ENCODE measurements at places on chromosomes 5 and 9.

DNA sequence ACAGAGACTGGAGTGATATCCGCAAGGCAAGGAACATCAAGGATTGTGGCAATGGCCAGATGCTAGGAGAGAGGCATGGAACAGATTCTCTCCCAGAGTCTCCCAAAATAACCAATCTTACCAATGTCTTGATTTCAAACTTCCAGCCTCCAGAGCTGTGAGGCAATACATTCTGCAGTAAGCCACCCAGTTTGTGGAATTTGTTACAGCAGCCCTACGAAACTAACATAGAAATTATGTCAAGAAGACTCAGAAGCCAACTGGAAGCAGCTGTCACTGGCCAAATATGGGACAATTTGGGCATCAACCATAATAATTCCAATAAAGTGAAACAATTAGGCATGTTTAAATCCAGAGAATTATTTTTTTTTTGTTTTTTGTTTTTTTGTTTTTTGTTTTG is 271.1 kb downstream of the NDUFS4 start:
- DNase-seq = no peak

DNA sequence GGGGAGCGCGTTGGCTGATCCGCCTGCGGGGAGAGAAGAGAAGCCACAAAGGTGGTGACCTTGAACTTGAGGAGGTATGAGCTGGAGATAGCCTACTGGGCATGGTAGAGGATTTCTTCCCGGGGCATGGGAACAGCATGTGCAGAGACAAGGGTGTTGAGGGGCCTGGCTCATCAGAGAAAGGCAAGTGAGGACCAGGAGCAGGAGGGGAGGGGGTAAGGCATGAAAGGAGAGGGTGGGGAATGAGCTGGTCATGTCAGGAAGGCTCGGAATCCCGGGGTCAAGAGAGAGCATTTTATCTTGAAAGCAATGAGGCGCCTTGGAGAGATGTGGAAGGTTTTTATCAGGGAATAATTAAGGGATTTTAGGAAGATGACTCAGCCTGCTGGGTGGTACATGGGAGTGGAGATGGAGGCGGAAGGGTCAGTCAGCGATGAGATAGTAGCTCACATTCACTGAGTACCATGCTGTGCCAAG is 121.1 kb downstream of the LHX2 start:
- DNase-seq = no peak

DNA sequence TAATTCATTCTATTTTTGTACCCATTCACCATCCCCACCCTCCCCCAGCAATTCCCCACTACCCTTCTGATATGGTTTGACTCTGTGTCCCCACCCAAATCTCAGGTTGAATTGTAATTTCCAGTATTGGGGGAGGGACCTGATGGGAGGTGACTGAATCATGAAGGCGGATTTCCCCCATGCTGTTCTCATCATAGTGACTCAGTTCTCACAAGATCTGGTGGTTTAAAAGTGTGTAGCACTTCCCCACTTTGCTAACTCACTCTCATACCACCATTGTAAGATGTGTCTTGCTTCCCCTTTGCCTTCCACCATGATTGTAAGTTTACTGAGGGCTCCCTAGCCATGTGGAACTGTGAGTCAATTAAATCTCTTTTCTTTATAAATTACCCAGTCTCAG is 25.9 kb upstream of the TESK1 start:
- DNase-seq = no peak

- DNase-seq = no peak
Observed at GRCh38 chr9:127562841-127563401, 49.2 kb upstream of the STXBP1 start.

DNA sequence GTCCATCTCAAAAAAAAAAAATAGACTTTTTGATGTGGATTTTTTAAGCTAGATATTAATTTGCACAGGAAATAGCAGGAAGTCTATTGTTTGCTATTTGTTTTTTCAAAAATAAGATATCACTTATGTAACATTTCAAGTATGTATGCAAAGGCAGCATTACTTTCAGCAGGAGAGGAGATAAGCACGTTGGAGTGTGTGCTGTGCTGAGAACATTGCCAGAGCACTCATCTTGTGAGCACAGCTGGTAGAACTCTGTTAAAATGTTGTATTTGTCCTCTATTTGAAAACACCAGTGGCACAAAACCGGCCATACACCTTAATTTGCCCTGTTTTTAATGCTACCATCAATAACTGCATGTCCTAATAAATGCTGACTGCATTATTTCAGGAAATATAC is 1061.9 kb upstream of the CDH18 start:
- no peak for DNase-seq

DNA sequence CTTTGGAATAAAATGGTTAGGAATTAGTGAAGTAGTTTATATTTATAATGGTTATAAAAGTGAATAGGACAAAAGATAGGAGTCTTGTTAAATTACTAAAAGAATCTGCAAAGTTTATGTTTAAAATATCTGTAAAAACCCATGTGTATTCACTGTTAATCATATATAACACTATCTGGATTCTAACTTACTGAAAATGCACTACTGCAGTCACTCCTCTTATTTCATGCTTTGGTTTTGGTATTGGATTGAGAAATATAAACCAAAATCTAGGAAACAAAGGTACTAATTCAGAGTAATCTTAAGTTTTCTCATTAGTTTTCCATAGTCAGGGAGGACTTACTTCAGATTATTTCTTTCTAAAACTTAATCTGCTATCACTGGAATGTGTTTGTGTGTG is 49.5 kb downstream of the ST8SIA4 start:
- DNase-seq = no peak

GRCh38 chr5:134175921-134176510 is 734 bp downstream of the SKP1 start:
- DNase-seq = peak; percentile 13

DNA sequence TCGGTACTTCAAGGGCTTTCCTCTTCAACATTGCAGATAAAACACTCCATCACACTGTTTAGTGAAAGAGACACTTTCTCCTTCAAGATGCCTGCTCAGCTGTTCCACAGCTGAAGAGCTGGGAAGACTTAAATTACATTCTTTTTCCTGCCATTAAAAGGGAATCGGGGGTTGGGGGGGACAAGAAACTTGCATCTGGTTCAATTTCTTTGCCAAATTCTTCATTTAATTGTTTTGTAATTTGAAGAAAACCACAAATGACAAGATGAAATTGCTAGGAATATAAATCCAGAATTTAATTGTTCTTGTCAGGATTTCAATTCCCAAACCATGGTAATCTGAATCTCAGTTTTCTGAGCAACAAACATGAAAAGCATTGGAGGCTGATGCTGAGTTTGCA is 478.3 kb downstream of the EBF1 start:
- no peak for DNase-seq

GRCh38 chr5:125372694-125373631 is 626.5 kb upstream of the ZNF608 start:
- no peak for DNase-seq

DNA sequence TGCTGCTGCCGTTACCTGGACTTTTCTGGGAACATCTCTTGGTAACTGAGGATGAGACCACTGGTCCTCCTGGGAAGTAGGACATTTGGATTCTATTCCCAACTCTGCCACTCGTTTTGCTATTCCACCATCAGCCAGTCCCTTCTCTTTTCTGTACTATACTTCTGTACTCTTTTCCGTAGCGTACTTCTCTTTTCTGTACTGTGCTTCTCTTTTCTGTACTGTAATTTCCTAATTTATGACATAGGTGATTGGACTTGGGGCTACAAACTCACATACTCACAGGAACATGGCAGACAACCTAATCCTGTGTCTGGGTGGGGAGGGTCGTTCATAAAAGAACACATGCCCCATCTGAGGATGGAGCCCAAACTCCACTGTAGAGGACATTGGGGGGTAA is 335.3 kb upstream of the PANK3 start:
- DNase-seq = no peak

- DNase-seq = no peak
Observed at GRCh38 chr9:119861842-119862241, 492.6 kb upstream of the BRINP1 start.

- DNase-seq = no peak
Observed at GRCh38 chr9:132749306-132749705, 79.0 kb downstream of the GTF3C4 start.

- DNase-seq = no peak
Observed at GRCh38 chr5:84403773-84404172, 19.1 kb upstream of the EDIL3 start.

DNA sequence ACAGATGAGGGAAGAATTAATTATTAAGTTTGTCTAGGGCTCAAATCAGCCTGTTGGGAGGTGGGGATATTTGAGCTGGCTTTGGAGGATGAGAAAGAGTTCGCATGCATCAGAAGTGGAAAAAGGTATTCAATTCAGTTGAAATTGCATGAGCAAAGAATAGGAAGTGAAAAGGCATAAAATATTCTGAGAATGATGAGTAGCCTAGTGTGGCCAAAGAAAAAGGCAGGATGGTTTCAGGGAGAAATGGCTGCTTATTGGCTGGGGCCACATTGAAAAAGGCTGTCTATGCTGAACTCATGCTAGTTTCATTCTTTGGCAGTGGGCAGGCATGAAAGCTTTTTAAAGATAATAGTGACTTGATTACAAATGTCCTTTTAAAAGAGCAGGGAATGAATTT is 235.4 kb upstream of the RIOK2 start:
- no peak for DNase-seq

GRCh38 chr9:72952914-72953313 is at the start of gene ALDH1A1:
Gene ALDH1A1, minus strand, starts transcription at chr9:72953053. Its CDS starts 53 bp downstream, at chr9:72953000.
- DNase-seq = no peak

GRCh38 chr9:91100878-91101450 is 260.8 kb downstream of the AUH start:
- no peak for DNase-seq

- no peak for DNase-seq
Observed at GRCh38 chr9:21988056-21988990, 5.9 kb downstream of the CDKN2A start.

- DNase-seq = no peak
Observed at GRCh38 chr5:144832416-144832815, 661.7 kb downstream of the KCTD16 start.

GRCh38 chr5:110055302-110055701 is 365.6 kb downstream of the MAN2A1 start:
- no peak for DNase-seq

DNA sequence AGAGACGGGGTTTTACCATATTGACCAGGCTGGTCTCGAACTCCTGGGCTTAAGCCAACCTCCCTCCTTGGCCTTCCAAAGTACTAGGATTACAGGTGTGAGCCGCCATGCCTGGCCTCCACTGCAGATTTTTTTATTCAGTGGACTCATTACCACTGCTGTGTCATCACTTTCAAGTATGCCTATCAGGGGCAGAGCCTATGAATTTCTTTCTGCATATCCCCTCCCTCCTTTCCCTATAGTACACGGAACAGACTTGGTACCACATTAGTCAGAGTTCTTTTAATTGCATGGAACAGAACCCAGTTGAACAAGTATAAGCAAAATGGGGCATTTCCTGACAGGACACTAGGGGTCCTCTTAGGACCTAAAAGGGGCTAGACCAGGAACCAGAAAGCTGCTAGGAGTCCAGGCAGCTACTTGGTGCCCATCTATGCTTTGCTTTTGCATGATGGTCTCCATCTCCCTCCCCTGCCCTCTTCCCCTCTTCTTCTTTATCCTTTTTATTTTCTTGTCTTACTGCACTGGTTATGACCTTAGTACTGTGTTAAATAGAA is 5.8 kb downstream of the BSPRY start:
- DNase-seq = no peak

DNA sequence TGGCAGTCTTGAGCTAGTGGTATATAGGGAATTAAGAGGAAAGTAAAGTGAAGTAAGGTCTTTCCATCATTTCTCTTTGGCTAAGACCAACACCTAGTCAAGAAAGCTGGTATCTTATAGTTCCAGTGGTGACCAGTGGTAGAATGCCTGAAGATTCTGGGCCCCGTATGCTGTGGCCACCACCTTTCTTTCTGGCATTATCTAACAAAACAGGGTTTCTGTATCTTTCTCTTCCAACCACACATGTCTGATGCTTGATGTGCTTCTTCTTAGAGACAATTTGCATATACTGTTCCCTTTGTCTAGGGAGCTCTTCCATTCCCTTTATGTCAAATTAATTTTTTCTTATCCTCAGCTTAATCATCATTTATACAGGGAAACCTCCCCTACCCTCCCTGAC is 109.9 kb upstream of the SSBP2 start:
- no peak for DNase-seq

- DNase-seq = no peak
Observed at GRCh38 chr9:92407818-92408217, 3.4 kb upstream of the OGN start.

DNA sequence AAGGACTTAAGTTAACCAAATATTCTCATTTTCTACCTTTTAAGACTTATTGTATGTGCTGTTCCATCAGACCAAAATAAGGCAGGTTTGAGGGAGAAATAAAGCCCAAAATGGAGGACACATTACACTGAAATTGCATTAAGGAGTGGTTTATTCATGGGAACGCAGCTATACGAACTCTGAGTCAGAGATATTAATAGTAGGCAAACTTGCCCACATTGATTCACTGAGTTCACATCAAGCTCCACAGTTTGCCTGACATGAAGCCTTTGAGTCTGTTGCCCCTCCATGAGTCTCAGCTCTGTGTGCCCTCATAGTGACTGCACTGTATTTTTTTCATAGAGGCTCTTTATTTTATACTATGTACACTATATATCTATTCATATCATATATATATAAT is 135.0 kb upstream of the SNX2 start:
- no peak for DNase-seq

DNA sequence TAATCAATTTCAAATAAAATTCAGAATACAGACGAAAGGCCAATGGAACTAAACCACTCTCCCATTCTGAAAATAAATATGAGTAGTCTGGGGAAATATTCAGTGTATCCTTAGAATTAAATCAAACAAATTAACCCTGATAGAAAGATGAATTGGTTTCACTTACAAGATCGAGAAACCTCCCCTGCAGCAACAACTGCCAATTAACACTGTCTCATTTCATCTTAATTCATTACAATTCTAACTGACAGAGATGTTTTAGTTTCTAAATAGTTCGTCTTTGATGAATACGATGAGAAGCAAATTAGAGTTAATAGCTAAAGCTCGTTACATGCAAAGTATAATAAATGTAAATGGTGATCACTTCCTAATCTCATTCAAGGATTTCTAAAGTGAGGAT is 247.1 kb downstream of the EDIL3 start:
- no peak for DNase-seq

- DNase-seq = no peak
Observed at GRCh38 chr5:33701251-33701650, 190.5 kb downstream of the ADAMTS12 start.

DNA sequence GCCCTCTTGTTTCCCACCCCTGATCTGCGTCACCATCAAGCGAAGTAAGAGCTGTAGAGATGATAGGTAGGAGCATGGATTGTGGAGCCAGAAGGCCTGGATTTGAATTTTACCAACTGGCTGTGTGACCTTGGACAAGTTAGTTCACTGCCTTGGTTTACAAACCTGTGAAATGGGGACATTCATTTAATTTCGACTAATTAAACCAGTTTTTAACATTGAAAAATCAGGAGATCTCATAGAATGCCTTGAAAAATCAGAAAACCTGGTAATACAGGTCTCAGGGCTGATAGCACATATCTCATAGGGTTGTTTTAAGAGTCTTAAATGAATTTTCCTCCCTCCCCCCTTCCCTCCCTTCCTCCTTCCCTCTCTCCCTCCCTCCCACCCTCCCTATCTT is 38.8 kb downstream of the STC2 start:
- DNase-seq = no peak

- no peak for DNase-seq
Observed at GRCh38 chr5:312845-313244, 8.7 kb upstream of the AHRR start.

All from GM12892 (cell line).